CD8-positive, alpha-beta T cell (primary cell): ENCODE measurements at places on chromosomes 7 and 10.

DNA sequence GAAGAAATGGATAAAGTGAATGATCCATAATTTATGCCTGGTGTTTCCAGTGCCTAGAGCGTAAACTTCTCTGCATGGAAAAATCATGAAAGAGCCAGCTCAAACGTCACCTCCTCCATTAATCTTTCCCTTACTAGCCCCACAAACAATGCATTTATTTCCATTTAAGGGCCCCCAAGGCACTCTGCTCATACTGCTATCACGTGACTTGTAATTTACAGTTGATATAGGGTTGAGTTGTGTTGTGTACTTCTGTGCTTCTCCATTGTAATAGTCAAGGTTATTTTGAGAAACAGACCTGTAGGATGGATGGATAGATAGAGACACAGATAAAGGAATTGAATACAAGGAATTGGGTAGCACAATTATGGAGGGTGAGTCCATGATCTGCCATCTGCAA lies 1034.7 kb upstream of the GHITM start:
- DNase-seq, result no peak

DNA sequence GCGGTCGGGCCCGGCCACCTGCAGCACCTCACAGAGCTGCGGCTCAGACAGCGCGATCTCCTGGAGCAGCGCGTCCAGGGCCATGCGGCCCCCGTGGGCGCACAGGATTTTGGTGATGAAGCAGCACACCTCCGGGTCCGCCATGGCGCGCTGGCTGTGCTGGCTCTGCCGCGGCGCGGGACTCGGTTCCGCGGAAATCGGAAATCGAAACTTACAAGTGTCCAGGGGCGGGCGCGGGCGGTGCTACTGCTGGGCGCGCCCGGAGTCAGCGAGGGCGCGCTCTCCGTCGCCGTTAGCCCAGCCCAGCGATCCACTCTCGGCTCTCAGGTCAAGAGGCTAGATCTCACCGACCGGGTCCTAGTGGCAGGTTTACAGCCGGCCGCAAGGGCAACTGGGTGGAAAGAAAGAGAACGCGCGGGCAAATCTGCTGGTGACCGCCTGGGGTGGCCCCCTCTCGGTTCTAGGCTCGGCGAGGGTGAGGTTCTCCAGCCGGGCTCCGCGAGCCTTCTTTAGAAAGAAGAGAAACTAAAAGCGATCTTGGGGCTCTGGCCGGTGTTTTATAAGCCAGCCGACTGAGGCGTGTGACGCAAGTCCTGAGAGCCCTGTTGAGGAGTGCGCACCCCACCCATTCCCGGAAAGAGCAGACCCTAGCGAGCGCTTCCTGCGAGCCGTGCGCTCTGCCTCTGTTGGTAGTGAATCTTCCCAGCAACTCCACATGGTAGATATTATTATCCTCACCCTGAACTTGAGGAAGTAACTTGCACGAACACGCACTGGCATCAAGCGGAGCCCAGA lies at the start of gene ZC3HAV1:
ZC3HAV1 (minus strand) TSS at position 533 of the 795 bp plus-strand sequence; CDS start at position 144, 389 bp downstream.
- peak; percentile 89 for DNase-seq

DNA sequence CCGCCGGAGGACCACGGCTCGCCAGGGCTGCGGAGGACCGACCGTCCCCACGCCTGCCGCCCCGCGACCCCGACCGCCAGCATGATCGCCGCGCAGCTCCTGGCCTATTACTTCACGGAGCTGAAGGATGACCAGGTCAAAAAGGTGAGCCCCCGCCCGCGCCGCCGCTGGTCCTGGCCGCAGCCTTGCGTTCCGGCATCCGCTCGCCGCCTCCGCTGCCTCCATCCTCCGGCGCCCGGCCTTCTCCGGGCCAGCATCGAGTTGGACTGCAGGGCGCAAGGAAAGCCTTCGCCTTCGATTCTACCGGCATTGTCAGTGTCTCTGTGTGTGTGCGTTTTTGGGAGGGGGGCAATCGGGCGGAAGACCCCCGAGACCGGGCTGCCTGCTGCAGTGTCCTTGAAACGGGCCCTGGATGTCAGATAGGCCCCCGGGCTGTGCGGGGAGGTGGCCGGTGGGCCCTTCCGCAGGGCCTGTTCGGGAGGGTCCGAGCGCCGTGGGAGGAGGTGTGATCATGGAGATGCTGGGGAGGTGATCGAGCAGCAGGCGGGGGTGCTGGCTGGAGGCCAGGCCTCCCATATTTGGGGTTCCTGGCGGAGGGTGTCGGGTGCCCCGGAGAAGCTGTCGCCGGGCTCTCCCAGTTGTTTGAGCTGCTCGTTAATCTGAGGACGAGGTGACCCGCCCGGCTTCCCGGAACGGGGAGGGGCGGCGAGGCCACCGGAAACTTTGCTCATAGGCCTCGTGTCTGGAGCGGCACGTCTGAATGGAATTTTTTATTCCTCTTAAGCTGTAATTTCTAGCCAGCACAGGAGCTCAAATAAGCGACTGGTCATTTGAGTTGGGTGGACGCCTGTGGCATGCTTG lies 40.8 kb downstream of the HK1 start:
- peak; percentile 76 for DNase-seq

GRCh38 chr7:128801003-128801402 lies 9.2 kb downstream of the CCDC136 start:
- DNase-seq, result no peak

DNA sequence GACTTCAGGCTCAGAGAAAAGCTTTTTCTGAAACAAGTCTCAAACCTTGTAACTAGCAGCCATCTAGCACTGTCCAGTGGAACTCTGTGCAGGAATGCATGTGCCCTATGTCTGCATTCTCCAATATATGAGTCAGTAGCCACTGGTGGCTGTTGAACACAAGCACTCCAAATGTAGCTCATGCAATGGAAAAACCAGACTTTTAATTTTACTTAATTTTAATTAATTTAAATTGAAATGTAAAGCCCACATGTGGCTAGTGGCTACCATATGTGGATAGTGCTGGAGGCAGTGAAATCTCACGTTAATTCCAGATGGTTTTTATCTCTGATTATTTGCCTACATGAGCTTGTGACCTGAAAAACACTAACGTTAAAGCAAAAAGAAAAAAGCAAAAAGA lies 225.1 kb downstream of the GATA3 start:
- DNase-seq, result no peak

- no peak for DNase-seq
Observed at GRCh38 chr10:132543916-132544743, 6.5 kb downstream of the INPP5A start.

DNA sequence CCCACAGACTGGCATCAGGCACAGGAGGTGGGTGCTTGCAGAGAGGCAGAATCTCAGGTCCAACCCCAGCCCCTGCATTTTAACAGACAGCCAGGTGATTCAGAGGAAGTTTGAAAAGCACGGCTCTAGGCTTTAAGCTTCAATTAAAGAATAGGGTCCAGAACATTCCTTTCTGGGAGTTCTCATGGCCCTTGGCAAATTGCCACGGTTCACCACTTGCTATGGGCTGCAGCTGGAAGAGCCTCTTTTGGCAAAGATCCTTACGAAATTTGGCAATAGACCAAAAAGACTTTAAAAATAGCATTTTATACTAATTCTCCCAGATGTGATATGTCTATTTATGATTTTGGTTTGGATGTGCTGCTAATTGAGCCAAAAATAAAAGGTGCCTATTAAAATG lies 148.1 kb downstream of the ITGA8 start:
- DNase-seq, result no peak

DNA sequence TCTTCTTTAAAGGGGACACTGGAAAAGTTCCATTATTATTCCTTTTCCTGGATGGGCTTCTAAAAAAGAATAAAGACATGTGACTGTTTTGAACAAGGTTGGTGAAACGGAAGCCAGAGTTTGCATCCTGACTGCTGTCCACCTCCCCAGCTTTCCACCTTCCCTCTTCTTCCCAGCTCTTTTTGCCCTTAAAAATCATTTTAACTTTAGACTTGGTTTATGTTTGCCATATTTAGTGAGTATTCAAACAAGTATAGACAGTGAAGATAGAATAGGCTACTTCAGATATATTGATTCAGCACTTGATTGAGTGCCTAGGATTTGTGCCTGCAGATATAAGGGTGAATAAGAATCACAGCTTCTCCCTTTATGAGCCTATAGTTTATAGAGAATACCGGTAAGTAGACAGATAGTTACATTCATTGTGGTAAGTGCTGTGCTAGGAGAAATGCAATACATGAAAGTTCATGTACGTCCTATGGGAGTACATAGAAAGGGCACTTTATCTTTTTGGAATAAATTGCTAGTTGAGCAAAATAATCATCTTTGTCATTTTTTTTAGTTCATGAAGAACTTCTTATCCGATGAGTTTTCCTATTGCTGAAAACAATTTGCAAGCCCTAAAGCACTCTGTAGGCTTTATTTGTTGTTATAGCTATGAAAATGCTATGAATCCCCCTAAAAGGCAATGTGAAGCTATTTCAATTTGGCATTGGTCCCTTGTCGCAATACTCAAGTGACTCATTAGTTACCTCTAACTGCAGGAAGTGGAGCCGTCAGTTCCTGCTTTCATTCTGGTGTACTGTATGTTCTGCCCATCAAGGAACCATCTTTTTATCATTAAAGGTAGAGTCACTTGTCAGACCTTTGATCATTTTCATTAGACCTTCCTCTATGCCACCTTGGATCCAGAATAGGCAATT lies 57.2 kb upstream of the STRIP2 start:
- no peak for DNase-seq

GRCh38 chr10:79181227-79181626 lies 112.5 kb downstream of the ZMIZ1 start:
- no peak for DNase-seq

- no peak for DNase-seq
Observed at GRCh38 chr10:71675295-71675970, 44.1 kb downstream of the C10orf105 start.

- no peak for DNase-seq
Observed at GRCh38 chr10:110458266-110458920, 39.3 kb upstream of the DUSP5 start.

DNA sequence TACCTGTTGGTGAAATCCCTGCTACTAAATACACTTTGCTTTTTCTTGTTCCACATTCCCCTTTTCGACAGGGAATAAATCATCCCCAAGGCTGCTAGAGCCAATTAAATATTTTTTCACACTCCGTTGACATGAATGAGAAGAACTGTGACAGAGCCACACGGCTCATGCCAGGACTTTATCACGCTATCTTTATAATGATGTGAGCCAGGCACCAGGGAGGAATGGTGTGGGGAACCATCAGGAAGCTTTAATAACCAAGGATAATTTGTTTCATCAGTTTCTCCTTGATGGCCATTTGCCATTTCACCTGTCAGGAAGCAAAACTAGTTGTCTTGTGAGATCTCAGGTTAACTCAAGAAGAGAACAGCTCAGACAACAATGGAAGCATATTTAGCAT lies 193.0 kb upstream of the C7orf33 start:
- no peak for DNase-seq

DNA sequence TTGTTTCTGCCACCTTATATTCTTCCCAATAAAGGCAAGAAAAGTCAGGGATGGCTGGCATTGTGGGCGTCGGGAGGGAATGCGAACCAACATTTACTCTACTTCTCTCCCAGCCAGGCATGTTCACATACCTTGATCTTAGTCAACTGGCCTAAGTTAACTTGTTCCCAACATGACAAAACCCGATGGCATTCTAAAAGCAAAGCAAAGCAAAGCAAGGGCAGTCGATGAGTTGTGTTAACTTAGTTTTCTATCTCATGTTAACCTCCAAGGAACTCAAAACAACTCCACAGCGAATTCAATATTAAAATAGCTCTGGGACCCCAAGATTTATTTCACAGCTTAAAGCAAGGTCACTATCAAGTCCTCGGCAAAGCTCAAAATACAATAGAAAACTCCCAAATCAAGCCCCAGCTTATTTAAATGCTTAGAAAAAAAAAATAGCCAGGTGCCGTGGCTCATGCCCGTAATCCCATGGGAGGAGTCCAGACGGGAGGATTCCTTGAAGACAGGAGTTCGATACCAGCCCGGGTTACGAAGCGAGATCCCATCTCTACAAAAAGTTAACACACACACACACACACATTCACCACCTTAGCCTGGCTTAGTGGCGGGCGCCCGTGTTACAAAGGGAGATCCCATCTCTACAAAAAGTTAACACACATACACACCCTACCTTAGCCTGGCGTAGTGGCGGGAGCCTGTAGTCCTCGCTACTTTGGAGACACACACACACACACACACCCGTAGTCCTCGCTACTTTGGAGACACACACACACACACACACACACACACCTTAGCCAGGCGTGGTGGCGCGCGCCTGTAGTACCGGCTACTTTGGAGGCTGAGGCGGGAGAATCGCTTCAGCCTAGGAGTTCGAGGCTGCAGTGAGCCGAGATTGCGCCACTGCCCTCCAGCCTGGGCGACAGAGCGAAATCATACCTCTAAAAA lies 901 bp upstream of the CCNY start:
- no peak for DNase-seq

DNA sequence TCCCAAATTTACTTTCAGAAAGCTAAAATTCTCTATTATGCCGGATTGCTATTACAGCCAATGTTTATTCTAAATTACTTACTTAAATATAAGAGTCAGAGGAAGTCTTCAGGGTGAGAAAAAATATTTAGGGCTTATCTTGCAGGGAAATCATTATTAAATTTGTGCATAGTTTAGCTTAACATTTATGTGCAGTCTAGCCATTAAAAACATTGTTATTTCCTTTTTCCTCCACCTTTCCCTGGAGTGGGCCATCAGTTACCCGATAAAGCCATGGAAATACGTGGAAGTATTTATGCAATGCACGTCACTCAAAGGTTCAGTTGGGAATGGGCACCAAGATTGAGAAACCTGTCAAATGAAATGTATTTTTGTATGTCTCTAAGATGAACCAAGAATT lies 9.5 kb upstream of the TAS2R60 start:
- DNase-seq, result no peak

DNA sequence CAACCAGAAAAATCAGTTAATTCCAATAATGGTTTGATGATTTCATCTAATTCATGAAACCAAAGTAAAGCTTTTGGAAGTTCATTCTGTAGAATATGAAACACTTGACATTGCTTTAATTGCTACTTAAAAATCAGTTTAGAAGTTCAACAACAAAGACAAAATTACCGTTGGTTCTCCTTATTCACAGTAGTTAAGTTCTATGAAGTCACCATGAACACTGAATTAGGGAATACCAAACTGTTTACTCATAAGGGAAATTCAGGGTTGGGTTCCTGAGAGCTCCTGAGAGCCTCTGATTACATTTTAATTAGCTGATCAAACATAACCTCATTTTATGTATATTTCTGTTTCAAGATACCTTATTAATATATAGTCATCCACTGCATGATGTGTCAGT lies 46.2 kb downstream of the ZNF438 start:
- DNase-seq, result no peak
